ENCODE measurements at places on chromosomes 1 and 21. TPM values are rescaled to one million over a fixed set of nuclear protein-coding genes. Genes with fewer than 3 reads are reported as not detected.

DNA sequence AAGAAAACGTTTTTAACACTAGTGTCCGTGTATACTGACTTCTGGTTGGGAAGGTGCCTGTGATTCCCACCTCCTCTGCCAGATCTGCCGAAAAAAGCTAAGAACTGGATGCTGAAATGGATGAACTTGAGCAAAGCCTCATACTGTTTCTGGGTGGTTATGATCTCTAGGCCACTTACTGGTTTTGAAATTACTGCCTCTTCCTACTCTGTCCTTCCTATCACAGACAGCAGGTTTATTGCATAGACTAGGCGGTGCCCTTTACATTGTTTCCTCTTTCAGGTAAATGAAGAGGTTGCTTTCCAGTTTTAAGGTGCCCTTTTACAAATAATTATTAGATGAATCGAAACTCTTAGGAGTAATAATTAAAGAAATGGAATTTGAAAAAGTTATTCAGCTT is 27.5 kb downstream of the PEX14 start:
- H3K4me3 ChIP-seq = no peak overlapping the region
- DNase-seq = no peak
- H3K27me3 ChIP-seq = no peaks in the 10 kb centered on the region
- no peaks in the 10 kb centered on the region for H3K4me1 ChIP-seq
- no peak overlapping the region for H3K27ac ChIP-seq

GRCh38 chr1:208714323-208714722 is 470.1 kb upstream of the PLXNA2 start:
- DNase-seq = no peak
- H3K36me3 ChIP-seq = no peaks in the 10 kb centered on the region
- H3K4me3 ChIP-seq = no peak overlapping the region
- H3K27ac ChIP-seq = no peak overlapping the region
- 0 out of 2 replicates have a peak, but pooled peaks cover 4% of the 10 kb centered on the region for H3K27me3 ChIP-seq

- DNase-seq = no peak
- H3K27ac ChIP-seq = no peak overlapping the region
- H3K27me3 ChIP-seq = no peaks in the 10 kb centered on the region
- 0 out of 2 replicates have a peak, but pooled peaks cover 5% of the 10 kb centered on the region for H3K4me1 ChIP-seq
- H3K4me3 ChIP-seq = peak overlapping the region; percentile 57
Observed at GRCh38 chr1:22709891-22710700, 543 bp upstream of the EPHB2 start.

GRCh38 chr21:37462087-37462861 is 95.7 kb downstream of the DYRK1A start:
- H3K27ac ChIP-seq = no peak overlapping the region
- no peak for DNase-seq
- no peak overlapping the region for H3K4me3 ChIP-seq
- no peaks in the 10 kb centered on the region for H3K36me3 ChIP-seq
- H3K27me3 ChIP-seq = no peaks in the 10 kb centered on the region

DNA sequence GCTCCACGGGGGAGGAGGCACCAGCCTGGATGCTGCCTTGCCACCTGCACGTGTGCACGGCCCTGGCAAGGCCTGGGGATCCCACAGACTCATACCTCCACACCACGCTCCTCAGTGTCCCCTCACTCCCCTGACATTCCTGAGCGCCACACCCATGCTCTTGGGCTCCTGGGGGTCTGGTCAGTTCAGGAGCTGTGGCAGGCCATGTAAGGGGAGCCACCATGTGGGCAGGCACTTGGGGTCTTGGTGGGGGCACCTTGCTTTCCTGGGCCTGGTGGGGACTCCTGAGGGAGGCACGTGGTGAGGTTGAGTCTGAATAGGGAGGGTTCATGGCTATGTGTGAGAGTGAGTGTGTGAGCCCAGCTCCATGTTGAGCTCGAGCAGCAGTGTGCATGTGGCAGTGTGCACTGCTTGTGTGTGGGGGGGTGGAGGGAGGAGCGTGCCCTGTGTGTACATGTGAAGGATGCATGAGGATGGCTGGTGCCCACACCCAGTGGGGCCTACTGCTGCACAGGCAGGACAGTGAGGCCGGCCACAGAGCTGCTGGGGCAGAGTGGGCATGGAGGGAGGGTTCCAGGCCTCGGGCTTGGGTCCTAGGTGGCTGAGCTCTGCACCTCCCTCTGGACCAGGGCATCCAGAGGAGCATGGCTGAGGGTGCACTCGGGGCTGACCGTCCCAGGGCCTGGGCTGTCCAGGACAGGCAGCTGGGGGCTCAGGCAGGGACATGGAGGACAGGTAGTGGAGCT is 1.6 kb downstream of the GJC2 start:
- H3K36me3 ChIP-seq = no peaks in the 10 kb centered on the region
- H3K4me3 ChIP-seq = no peak overlapping the region
- no peak overlapping the region for H3K27ac ChIP-seq
- no peaks in the 10 kb centered on the region for H3K27me3 ChIP-seq
- no peak for DNase-seq

GRCh38 chr1:82116105-82116504 is 315.4 kb downstream of the ADGRL2 start:
- DNase-seq = no peak
- no peaks in the 10 kb centered on the region for H3K27me3 ChIP-seq
- H3K36me3 ChIP-seq = no peaks in the 10 kb centered on the region
- H3K27ac ChIP-seq = no peak overlapping the region

DNA sequence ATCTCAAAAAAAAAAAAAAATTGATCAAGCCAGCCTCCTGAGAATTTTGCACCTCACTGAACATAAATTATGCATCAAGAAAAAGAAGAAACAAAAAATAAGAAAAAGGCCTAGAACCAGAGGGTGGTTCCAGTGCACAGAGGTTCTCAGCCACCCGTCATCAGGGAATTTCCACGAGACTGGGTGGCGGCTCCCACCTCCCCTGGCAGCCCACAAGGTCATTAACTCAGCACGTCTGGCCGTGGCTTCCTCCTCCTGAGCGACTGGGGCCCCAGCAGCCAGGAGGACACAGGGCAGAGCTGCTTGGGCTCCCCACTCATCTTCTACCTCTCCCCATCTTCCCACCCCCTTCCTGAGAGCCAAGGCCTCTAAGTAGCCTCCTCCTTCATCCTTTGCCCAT is 15.7 kb upstream of the TMEM51 start:
- no peaks in the 10 kb centered on the region for H3K27me3 ChIP-seq
- DNase-seq = no peak
- H3K4me3 ChIP-seq = no peak overlapping the region

GRCh38 chr1:247077876-247078257 is 744 bp downstream of the ZNF670 start:
- no peaks in the 10 kb centered on the region for H3K27me3 ChIP-seq
- H3K4me3 ChIP-seq = peak overlapping the region; percentile 95
- H3K4me1 ChIP-seq = no peaks in the 10 kb centered on the region
- DNase-seq = no peak
- no peak overlapping the region for H3K27ac ChIP-seq
- no peaks in the 10 kb centered on the region for H3K36me3 ChIP-seq

DNA sequence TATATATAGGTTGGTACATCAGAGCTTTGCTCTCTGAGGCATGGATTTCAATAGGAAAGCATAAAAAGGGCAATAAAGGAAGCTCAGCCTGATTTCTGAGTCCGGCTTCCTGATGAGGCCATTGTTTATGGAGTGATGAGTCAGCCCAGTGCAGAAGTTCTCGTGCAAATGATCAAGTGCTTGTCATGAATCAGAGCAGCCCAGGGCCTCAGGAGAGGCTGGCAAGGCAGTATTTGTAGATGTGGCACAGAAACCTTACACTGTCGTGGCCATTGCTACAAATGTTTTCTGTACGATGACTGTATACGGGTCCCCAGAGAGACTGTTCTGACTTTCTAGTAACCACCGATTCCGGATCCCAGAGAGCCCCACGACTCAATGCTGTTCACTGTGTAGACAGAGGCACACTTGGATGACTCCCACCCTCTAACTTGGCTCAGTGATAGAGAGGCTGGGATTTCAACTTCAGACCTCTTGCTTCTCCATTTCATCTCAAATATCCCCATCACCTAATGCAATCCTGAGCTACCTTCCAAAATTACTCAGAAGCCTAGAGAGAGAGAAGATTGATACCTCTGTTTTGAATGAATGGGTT is 26.8 kb downstream of the UMODL1 start:
- no peaks in the 10 kb centered on the region for H3K27me3 ChIP-seq
- H3K36me3 ChIP-seq = no peaks in the 10 kb centered on the region
- peak; percentile 69 for DNase-seq
- H3K27ac ChIP-seq = peak overlapping the region; percentile 88

DNA sequence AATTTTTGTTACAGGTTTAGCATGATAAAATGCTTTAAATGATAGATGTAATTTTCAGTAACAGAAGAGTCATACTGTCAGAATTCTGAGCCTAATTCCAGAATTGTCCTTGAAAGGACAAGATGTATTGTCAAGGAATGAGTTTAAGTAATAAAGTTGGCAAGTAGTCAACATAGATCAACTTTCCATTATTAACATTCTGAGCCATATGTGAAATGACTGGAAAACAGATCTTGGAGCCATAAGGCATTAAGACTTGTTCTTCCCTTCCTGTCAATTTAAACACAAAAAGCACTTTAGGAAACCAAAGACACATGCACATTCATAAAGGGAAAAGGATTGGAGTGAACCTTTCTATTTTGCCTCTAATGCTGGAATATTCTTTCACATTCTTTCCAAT is 107.0 kb downstream of the ODF2L start:
- no peak overlapping the region for H3K4me3 ChIP-seq
- no peaks in the 10 kb centered on the region for H3K27me3 ChIP-seq
- H3K27ac ChIP-seq = no peak overlapping the region
- no peak for DNase-seq
- no peaks in the 10 kb centered on the region for H3K4me1 ChIP-seq

DNA sequence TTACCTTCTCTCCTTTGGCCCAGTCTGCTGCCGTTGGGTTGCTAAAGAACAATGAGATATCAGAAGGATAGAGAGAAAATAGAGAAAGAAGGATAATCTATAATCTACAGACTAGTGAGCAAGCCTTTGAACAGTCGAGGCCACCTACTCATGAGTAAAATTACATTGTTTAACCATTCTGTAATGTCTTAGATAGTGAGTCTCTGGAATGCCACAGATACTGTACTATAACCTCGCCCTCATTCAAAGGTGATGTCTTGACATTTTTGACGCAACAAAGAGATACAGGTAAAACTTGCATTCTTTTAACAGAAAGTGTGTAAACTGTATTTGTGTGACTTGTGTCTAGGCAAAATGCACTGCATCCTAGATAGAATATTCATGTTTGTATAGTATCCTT is 77.9 kb downstream of the LAMC1 start:
- H3K4me1 ChIP-seq = no peaks in the 10 kb centered on the region
- no peak for DNase-seq
- H3K27me3 ChIP-seq = no peaks in the 10 kb centered on the region
- H3K36me3 ChIP-seq = peaks cover 13% of the 10 kb centered on the region

GRCh38 chr1:100305954-100306353 is 39.9 kb downstream of the RTCA start:
- no peak overlapping the region for H3K27ac ChIP-seq
- no peaks in the 10 kb centered on the region for H3K36me3 ChIP-seq
- no peak overlapping the region for H3K4me3 ChIP-seq
- H3K4me1 ChIP-seq = no peaks in the 10 kb centered on the region
- DNase-seq = no peak
- no peaks in the 10 kb centered on the region for H3K27me3 ChIP-seq

GRCh38 chr1:212981025-212981495 is 30.7 kb downstream of the VASH2 start:
- DNase-seq = peak; percentile 6
- no peaks in the 10 kb centered on the region for H3K4me1 ChIP-seq
- no peaks in the 10 kb centered on the region for H3K36me3 ChIP-seq

- H3K4me1 ChIP-seq = no peaks in the 10 kb centered on the region
- H3K4me3 ChIP-seq = no peak overlapping the region
- no peak overlapping the region for H3K27ac ChIP-seq
- H3K36me3 ChIP-seq = no peaks in the 10 kb centered on the region
- H3K27me3 ChIP-seq = no peaks in the 10 kb centered on the region
Observed at GRCh38 chr1:97603218-97603617, 317.6 kb downstream of the DPYD start.

DNA sequence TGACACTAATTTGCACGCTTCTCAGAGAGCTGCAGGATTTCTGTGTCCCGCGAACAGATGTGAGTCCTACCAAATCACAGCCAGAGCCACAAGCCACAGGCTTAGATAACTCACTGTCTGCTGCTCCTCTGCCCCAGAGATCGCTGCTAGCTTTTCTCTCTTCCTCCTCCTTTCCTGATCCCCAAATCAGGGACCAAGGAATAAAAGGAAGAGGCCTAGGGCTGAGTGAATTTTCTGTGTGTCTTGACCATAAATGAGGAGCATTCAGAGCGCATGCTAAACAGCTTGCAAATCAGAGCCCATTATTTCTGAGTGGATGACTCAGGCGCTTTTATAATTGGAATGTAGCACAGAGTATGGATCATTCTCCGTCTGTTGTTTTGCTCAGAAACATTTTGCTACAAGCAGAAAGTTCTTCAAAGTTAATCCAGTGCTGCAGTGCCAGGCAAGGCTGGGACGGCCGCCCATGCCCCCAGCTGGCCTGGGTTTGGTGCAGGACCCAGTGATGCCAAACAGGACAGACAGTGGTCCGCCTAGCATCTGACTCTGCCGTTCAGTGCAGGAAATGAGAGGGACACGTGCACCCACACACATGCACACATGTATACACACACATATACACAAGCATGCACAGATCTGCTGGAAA is 38.2 kb downstream of the KCNAB2 start:
- H3K4me1 ChIP-seq = no peaks in the 10 kb centered on the region
- no peak overlapping the region for H3K27ac ChIP-seq
- H3K27me3 ChIP-seq = no peaks in the 10 kb centered on the region
- H3K36me3 ChIP-seq = no peaks in the 10 kb centered on the region

DNA sequence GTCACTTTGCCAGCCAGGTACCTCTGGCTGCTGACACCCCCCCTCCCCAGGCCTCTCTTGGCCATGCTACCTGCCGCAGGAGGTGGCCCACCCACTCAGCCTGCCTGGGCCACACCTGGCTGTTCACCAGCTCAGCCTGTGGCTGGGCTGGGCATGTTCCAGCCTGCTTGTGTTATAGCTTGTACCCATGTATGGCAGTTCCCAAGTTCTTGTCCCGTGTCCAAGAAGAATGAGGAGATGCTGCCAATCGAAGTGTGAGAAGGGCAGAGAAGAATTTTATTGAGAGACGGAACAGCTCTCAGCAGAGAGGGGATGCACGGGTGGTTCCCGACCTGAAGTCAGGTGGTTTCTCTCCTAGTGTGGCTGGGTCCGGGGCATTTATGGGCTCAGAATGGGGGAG is 3.9 kb upstream of the MMEL1 start:
- no peak for DNase-seq
- no peak overlapping the region for H3K27ac ChIP-seq
- no peak overlapping the region for H3K4me3 ChIP-seq
- no peaks in the 10 kb centered on the region for H3K36me3 ChIP-seq

DNA sequence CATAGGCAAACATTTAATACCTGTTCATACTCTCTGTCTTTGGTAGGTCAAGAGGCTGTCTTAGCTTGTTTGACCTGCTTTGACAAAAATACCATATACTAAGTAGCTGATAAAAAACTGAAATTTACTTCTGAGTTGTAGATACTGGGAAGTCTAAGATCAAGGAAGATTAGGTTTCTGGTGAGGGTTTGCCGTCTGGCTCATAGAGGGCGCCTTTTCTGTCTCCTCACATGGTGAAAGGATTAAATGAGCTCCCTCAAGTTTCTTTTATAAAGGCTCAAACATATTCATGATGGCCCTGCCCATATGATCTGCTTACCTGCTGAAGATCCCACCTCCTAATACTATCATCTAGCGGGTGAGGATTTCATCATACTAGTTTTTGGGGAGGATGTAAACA is 1076.1 kb upstream of the NCAM2 start:
- no peaks in the 10 kb centered on the region for H3K27me3 ChIP-seq
- H3K4me3 ChIP-seq = no peak overlapping the region
- no peaks in the 10 kb centered on the region for H3K4me1 ChIP-seq
- DNase-seq = no peak

Gene RHD
- not detected for total RNA-seq

Gene VSIG8
- not detected for total RNA-seq

Gene RUNX1
- 61.6 TPM for total RNA-seq

Gene CELA3A
- not detected for total RNA-seq

Gene ADAM30
- not detected for total RNA-seq

Gene GNAT2
- 0.52 TPM for total RNA-seq

Gene ERRFI1
- 47.8 TPM for total RNA-seq

Gene PLA2G2A
- total RNA-seq = not detected
